ENCODE measurements at places on chromosomes 6 and 20.
A peak's percentile ranks its signal among the peaks of the same experiment; 100 is the strongest.

GRCh38 chr6:104486035-104486434 lies 373.7 kb downstream of the HACE1 start:
- no peak for DNase-seq
- H3K36me3 ChIP-seq: no peaks in the 10 kb centered on the region
- H3K27me3 ChIP-seq: no peaks in the 10 kb centered on the region

DNA sequence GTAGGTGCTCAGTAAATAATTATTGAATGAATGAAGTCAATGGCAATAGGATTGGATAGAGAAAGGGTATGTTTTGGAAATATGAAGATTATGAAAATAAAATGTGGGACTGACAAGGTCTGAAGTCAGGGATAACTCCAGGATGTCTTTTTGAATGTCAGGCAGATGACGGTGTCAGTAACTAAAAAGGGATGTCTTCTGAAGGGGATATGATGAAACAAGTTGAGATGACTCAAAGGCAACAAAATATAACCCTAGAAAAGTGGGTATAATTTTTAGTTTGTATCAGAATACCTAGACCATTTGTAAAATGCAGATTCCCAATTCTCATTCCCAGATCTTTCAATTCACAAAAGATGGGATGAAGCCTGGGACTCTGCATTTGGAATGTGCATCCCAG lies 257.3 kb upstream of the SGK1 start:
- no peaks in the 10 kb centered on the region for H3K27me3 ChIP-seq
- no peak for DNase-seq
- no peaks in the 10 kb centered on the region for H3K4me1 ChIP-seq

DNA sequence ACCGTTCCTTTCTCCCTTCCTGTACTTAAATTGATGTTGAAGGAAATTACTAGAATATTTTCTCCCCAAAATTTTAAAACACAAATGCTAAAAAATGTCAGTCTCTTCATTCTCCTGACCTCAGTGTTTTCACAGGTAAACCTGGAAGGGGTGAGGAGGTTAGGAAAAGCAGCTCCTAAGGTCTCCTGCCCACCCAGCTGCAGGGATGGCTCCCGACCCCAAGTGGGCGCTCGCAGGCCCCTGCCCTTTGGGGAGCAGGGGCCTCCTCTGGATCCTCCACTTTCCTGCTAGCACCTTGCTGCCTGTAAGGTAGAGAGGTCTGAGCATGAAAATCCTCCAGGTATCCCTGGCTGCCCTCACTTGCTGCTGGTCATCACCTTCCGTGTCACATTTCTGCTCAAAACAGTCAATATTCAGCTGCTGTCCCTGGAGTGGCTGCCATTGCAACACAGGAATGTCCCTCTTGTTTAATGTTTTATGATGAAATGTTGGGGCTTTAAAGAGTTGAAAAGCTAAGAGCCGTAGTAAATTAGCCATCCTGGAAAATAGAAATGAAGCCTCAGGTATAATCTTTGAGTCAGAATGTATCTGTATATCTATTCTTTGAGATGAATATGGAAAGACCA lies 10.9 kb upstream of the HSP90AB1 start:
- H3K4me1 ChIP-seq: peaks cover 63% of the 10 kb centered on the region
- H3K4me3 ChIP-seq: no peak overlapping the region
- no peaks in the 10 kb centered on the region for H3K27me3 ChIP-seq
- H3K27ac ChIP-seq: peak overlapping the region; percentile 96
- H3K36me3 ChIP-seq: peaks cover 21% of the 10 kb centered on the region
- no peak for DNase-seq

GRCh38 chr6:113558966-113559365 lies 298.2 kb upstream of the MARCKS start:
- no peak for DNase-seq
- peaks cover 6% of the 10 kb centered on the region for H3K4me1 ChIP-seq
- H3K27ac ChIP-seq: no peak overlapping the region
- H3K27me3 ChIP-seq: no peaks in the 10 kb centered on the region
- no peak overlapping the region for H3K4me3 ChIP-seq
- no peaks in the 10 kb centered on the region for H3K36me3 ChIP-seq

DNA sequence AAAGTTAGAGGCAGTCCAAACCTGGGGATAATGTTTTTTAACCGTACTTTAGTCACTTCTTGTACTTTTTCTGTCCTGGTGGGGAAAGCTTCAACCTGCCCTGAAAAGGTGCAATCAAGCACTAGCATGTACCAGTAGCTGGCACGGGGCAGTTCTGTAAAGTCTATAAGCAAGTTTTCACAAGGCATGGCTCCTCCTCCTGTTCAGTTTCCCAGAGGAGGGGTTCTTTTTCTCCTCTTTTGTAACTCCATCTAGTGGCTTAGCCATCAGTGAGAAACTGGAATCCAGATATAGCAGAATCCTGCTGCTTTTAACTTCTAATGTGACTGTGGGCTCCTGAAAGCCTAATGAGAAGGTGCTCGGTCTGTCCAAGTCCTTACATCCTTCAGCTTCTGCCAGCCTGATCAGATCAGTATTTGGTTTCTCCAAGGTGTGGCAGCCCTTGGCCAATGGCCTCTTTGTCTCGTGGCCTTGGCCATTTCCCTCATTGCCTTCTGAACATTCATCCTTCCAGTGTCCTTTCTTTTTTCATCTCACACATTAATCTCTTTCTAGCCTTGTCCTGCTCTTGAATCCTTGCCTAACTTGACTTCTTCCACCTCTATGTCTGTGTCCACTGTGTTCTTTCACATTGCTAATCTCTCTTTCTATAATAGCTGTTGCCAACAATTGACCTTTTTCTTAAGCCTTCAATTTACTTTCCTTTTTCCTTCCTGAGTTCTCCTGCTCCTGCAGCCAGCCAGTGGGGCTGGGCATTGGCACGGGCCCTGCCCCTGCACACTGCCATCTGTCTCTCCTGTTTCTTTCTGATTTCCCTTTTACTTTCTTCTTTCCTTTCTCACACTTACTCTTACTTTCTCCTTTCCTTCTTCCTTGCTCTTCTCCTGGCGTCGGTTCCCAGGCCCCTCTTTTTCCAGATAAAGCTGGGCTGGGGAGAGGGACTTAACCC lies 222.0 kb upstream of the SYNCRIP start:
- H3K27ac ChIP-seq: peak overlapping the region; percentile 67
- no peak for DNase-seq
- no peaks in the 10 kb centered on the region for H3K36me3 ChIP-seq
- H3K27me3 ChIP-seq: no peaks in the 10 kb centered on the region

- H3K36me3 ChIP-seq: peaks cover 28% of the 10 kb centered on the region
- H3K27ac ChIP-seq: no peak overlapping the region
- DNase-seq: no peak
- no peak overlapping the region for H3K4me3 ChIP-seq
- H3K27me3 ChIP-seq: no peaks in the 10 kb centered on the region
Observed at GRCh38 chr6:41937861-41938574, 3.6 kb downstream of the CCND3 start.

DNA sequence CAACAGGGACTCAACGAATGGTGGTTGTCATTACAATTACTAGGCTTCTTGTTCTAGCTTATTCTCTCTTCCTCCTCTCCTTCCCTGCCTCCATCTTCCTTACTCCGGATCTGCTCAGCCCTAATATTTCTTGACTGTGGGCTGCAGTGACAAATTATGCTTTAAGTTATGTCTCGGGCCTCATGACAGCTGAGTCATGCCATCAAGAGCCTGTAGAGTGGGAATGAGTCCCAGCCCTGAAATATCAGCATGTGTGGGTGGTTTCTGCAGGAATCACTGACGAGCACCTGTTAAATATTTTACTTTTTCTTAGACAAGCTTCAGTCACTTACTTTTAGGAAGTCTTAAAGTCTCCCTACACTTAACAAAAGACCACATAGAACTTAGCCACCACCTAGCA lies 83.1 kb upstream of the CBLN4 start:
- H3K36me3 ChIP-seq: no peaks in the 10 kb centered on the region
- no peak for DNase-seq
- no peaks in the 10 kb centered on the region for H3K4me1 ChIP-seq
- no peak overlapping the region for H3K4me3 ChIP-seq

- H3K27me3 ChIP-seq: no peaks in the 10 kb centered on the region
- H3K4me1 ChIP-seq: no peaks in the 10 kb centered on the region
- H3K27ac ChIP-seq: no peak overlapping the region
- DNase-seq: no peak
Observed at GRCh38 chr20:44843876-44844275, 33.5 kb upstream of the RIMS4 start.

DNA sequence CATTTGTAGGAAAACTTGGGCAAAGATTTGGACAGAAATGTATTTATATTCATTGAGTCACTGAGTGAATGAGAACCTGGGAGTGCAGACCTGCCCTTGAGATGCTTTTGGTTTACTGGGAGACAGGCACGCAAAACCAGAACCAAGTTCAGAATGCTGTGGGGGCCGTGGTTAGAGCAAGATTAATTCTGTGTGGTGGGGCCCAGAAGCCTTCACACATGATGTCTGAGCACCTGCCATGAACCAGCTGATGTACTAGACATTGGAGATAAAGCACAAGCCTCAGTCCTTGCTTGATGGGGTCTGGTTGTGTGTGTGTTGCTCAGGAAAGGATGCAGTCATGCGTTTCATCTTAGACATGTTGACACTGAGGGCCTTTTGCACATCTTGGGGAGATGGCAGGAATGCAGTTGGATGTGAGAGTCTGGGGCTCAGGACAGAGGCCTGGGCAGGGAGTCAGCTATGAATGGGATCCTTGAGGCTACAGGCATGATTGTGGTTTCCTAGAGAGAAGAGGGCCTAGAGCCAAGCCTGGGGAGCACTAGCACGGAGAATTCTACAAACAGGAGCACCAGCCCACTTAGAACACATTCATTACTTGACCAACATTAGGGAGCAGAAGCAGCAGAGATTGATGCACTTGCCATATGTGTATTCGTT lies 114.3 kb upstream of the TMEM181 start:
- H3K27ac ChIP-seq: no peak overlapping the region
- H3K4me1 ChIP-seq: peaks cover 6% of the 10 kb centered on the region
- no peaks in the 10 kb centered on the region for H3K27me3 ChIP-seq
- H3K4me3 ChIP-seq: no peak overlapping the region

DNA sequence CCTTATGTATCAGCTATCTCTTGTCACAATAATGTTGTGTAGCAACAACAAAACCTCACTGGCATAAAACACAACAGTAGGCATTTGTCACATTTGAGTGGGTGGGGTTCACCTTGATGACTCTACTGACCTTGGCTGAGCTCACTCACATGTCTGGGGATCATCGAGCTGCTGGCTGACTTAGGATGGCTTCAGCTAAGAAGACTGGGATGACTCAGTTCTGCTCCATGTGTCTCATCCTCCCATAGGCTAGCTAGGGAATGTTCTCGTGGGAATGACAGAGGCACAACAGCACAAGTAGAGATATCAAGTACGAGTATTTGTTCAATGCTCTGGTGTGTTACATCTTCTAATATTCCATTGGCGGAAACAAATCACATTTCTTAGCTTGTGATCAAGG lies 167.9 kb downstream of the PLCB1 start:
- no peaks in the 10 kb centered on the region for H3K4me1 ChIP-seq
- H3K27me3 ChIP-seq: no peaks in the 10 kb centered on the region
- H3K36me3 ChIP-seq: no peaks in the 10 kb centered on the region
- H3K4me3 ChIP-seq: no peak overlapping the region
